ENCODE measurements at places on chromosomes 4 and X. TPM values are rescaled to one million over a fixed set of nuclear protein-coding genes. Genes with fewer than 3 reads are reported as not detected.

The SPIN2A gene
- total RNA-seq: 0.53 TPM

The EIF2S3 gene
- total RNA-seq: 60.7 TPM

The TMEM47 gene
- 117 TPM for total RNA-seq

The SMIM31 gene
- total RNA-seq: not detected

The SPIN3 gene
- 3.9 TPM for total RNA-seq

The HDX gene
- total RNA-seq: 5.3 TPM

The MAGEC1 gene
- not detected for total RNA-seq

The HOPX gene
- 54.2 TPM for total RNA-seq

The TRPC3 gene
- total RNA-seq: 1.1 TPM

The CXCL13 gene
- total RNA-seq: not detected

The ADH7 gene
- not detected for total RNA-seq

The NAP1L5 gene
- total RNA-seq: 9.6 TPM

The MAGEA12 gene
- not detected for total RNA-seq

The PCDH19 gene
- 11.0 TPM for total RNA-seq

The XIAP gene
- 22.9 TPM for total RNA-seq

The XAGE2 gene
- total RNA-seq: not detected

The DCAF16 gene
- total RNA-seq: 7.9 TPM

The ARHGAP4 gene
- total RNA-seq: 94.3 TPM

The RBM46 gene
- not detected for total RNA-seq

The TCEAL7 gene
- total RNA-seq: not detected

All from ascending aorta (tissue), 2 donors.